ENCODE measurements at places on chromosomes 16 and 17.

DNA sequence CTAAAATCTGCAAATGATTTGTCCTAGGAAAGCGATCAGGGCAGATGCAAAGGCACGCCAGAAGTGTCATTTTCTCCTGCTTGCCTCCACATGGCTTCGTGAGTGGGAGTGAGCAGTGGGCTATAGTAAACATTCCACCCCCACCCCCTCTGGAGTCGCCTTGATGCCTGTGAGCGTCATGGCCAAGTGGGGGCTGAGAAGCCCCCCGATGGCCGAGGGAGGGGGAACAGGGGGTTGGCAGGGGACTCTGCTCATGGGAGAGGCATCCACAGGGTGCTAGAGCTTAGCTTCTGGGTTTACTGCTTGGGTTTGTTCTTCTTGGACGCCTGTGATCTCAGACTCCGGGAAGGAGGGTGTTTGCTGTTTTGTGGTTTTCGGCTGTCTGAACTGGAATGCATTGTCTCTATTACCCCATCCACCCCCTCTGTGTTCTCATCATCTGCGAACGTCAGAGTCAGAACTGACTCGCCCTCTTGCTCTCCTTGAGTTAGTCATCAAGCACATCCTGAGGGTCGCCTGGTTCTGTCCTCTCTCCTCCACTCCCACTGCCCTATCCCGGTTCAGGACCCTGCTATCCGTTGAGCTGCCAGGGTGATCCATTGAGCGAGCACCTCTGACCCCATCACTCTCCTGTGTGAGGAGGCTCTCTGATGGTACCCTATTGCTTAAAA lies 15.4 kb downstream of the TNS4 start:
- DNase-seq: no peak

DNA sequence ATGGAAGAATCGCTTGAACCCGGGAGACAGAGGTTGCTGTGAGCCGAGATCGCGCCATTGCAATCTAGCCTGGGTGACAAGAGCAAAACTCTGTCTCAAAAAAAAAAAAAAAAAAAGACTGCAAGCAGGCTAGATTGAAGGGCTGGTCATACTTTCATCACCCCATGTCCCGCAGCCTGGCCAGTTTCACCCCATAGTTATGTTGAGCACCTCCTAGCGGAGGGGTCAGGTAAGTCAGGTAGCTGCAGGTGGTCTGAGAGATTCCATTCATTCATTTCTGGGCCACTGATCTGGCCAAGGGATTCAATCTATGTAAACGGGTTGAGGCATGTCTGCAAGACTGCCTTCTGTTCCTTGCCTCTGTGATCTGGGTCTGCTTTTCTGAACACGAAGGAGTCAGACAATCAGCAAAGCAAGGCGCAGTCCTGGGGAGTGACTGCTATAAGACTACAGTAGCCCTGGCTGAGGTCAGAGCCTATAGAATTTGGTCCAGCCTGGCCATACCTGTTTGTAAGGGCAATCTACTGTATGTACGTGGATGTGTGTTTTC lies 23.6 kb upstream of the BPTF start:
- DNase-seq: no peak

- DNase-seq: no peak
Measured at GRCh38 chr17:79789943-79790804, 6.7 kb downstream of the CBX8 start.

GRCh38 chr16:2027024-2028010 lies 615 bp downstream of the NHERF2 start:
- DNase-seq: no peak

GRCh38 chr16:50887500-50888298 lies 145.8 kb downstream of the CYLD start:
- no peak for DNase-seq

DNA sequence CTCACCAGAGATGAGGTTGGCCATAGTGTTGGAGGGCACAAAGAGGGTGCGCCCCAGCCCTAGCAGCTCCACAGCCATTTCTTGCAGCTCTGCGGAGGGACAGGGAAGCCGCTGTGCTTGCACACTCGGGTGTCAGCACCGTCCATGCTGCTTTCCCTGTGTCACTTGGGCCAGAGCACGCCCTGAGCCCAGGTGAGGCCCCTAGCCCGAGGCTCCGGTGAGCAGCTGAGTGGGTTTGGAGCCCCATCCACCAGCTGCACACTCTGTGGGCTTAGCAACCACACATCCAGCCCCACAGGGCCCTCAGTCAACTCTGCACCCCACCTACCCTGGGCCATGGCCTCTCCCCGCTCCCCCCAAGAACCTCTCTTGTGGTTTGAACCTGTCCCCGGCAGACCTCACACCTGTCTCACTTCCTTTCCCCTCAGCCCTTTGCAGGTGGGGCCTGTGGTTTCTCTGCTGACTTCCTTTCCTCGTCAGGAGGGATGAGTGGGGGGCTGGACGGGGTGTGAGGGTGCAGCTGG lies 20.7 kb downstream of the TMEM235 start:
- no peak for DNase-seq

GRCh38 chr17:61200339-61200715 lies 199.3 kb upstream of the TBX2 start:
- DNase-seq: no peak

DNA sequence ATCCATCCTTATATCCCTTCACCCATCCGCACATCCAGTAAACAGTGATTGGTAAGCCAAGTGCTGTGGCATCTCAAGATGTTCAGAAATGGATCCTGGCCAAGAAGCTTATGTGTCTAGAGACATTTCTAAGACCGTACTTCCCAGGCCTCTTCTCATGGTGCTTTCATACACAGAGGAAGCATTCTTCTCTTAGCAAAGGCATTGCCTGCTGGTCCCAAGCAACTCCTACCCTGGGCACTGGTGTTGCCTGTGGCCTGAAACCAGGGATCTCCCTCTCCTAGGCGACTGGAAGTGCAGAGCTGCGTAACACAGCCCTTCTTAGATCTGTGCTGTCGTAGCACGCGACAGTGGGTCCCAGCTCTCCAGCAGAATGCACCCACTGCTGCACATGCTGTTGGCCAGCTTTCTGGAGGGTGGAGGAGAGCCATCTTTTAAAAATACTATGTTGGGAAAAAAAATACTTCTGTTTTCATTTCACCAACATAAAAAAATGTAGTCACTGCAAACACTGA lies 182.9 kb downstream of the CCDC182 start:
- DNase-seq: no peak

DNA sequence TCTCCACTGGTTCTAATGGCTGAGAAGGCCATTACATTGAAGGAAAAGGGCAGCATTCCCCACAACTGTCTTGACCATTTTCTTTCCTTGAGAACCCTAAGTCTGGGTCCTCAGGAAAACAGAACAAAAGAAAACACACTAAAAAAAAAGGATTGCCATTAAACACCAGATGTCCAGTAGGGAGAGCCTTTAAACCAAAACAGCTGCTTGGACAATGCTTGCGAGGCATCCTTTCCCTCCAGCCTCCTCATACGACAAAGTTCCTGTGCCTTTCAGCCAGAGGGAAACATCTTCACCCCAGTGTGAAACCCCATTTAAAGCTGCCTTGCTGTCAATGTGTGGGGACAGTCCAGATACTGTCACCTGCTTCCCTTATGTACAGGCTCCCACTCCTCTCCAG lies 74.3 kb downstream of the MMD start:
- no peak for DNase-seq

DNA sequence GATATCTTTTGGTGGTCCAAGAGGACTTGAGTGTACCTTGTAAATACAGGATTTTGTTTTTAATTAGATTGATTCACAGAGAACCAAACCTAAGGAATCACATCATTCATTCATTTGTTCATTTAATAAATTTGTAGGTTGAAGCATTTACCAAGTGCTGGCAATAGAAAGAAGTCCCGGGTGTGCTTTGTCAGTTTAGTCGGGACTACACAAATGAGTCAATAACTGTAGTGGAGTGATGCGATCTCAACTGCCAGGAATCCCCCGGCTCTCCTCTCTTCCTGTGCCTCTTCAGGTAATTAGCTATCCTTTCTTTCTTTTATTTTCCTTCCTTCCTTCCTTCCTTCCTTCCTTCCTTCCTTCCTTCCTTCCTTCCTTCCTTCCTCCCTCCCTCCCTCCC lies 1.4 kb upstream of the WWOX start:
- no peak for DNase-seq

- DNase-seq: peak; percentile 12
Measured at GRCh38 chr17:70099884-70100283, 24.9 kb downstream of the KCNJ16 start.

- DNase-seq: no peak
Measured at GRCh38 chr16:85384833-85385462, 228.2 kb upstream of the GSE1 start.

DNA sequence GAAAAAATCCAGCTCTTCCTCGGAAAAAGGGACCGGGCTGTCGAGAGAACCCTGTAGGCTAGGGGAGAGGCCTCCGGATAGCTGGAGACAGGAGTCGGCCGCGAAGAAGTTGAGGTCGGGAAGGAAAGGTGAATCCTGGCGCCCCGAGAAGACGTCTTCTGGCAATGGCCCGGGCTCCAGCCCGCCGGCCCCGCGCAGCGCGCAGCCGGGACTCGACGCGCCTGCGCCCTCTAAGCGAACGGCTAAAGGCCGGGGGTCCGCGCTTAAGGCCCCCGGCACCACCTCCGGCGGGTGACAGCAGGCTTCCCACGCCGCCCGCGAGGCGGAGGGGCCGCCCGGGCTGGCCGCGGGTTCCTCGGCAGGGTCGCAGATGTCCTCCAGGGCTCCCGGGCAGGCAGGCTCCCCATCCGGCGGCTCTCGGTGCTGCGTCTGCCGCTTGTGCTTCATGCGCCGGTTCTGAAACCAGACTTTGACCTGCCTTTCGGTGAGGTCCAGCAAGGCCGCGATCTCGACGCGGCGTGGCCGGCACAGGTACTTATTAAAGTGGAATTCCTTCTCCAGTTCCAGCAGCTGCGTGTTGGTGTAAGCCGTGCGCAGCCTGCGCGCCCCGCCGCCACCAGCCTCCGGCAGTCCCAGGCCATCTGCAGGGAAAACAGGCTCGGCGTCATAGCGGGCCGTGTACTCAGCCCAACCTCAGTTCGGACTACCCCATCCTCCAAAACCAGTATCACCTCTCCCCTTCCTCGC lies 1.6 kb downstream of the HOXB2 start:
- DNase-seq: no peak

- no peak for DNase-seq
Measured at GRCh38 chr16:73565263-73565662, 517.3 kb upstream of the ZFHX3 start.

- no peak for DNase-seq
Measured at GRCh38 chr17:1730326-1731193, 6.1 kb downstream of the WDR81 start.

DNA sequence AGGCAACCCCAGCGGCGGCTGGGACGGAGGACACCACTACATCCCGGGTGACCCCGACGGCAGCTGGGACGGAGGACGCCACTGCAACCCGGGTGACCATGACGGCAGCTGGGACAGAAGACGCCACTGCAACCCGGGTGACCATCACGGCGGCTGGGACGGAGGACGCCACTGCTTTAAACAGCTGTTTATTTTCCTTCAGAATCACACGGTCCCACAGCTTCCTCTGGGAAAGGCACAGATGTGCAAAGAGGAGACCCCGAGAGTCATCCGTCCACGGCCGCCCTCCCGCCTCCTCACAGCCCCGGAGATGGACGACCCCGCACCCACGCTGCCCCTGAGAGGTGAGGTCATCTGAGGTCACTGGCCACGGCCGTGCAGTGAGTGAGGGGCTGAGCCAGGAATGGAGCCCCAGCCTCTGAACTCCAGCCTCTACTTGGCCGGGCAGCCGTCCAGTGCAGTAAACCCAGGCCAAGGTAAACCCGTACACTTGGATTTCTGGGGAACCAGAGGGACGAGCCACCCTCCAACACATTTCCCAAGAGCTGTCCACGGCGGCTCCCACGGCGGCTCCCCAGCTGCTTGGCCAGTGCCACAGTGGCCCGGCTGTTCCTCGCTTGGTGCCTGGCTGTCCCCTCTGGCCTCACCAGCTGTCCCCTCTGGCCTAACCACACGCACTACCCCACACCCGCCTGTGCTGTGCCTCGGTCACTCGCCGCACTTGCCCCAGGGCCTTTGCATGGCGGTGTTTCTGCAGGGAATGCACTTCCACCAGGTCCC lies 43.2 kb upstream of the PABPN1L start:
- no peak for DNase-seq

DNA sequence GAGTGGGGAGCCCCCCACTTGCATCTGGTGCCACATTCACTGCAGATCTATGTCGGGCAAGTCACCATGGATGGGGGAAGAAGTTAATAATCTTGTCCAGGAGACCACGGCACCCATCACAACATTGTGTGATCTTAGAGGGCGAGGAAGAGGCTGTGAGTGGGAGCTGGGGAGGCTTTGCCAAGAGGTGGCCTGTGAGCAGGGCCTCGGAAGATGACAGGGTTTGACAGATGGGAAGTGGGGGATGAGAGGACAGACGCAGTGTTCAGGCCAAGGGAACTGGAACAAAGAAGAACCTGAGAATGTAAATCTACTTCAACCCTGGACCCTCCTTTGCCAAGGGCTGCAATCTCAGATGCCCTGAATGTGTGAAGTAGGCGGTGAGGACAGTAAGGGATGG lies 12.4 kb downstream of the ACE start:
- no peak for DNase-seq

GRCh38 chr16:29318037-29318436 lies 88.5 kb downstream of the NPIPB11 start:
- no peak for DNase-seq

DNA sequence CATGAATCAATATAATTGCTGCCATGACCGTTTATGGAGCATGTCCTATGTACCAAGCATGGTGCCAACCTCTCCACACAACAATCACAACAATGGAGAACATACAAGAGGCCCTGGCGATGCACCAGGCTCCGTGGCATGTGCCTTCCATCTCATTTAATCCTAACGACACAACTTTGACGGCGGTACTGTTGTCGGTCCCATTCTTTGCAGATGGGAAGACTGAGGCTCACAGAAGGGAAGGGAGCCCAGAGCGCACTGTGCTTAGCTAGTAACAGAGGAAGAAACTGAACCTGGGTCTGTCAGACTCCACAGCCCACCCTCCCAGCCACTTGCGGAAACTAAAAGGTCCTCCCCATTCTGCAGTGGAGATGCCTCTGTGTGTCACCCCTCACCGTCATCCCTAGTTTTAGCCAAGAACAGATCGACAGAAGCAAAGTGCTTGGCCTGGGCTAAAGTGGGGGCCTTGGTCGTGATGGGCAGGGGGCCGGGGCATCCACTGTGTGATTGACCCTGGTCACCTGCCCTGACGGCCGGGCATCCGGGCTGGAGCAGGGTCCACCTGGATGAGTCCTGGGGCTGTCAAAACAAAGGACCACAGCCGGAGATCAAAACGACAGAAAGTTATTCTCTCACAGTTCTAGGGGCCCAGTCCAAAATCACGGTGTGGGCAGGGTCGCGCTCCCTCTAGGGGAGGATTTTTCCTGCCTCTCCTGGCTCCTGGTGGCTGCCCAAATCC lies 183.9 kb downstream of the C16orf95 start:
- no peak for DNase-seq
